Kidney epithelial cell (primary cell): ENCODE measurements at places on chromosomes 6 and 20. TPM values are rescaled to one million over a fixed set of nuclear protein-coding genes. Genes with fewer than 3 reads are reported as not detected.

- no peak for DNase-seq
These were observed 134.9 kb downstream of the GMDS start for GRCh38 chr6:2110504-2110903.

GRCh38 chr6:132365281-132365907 is 35.9 kb downstream of the MOXD1 start:
- DNase-seq = peak; percentile 16

GRCh38 chr6:83467620-83468036 is 36.8 kb upstream of the ME1 start:
- DNase-seq = no peak

- no peak for DNase-seq
These were observed 3.1 kb upstream of the CABLES2 start for GRCh38 chr20:62409931-62410745.

- no peak for DNase-seq
These were observed 123.6 kb downstream of the ATXN1 start for GRCh38 chr6:16637635-16638034.

- DNase-seq = no peak
These were observed 5.1 kb upstream of the EPB41L2 start for GRCh38 chr6:131068165-131068564.

- no peak for DNase-seq
These were observed 47.3 kb downstream of the APCDD1L start for GRCh38 chr20:58467572-58468527.

DNA sequence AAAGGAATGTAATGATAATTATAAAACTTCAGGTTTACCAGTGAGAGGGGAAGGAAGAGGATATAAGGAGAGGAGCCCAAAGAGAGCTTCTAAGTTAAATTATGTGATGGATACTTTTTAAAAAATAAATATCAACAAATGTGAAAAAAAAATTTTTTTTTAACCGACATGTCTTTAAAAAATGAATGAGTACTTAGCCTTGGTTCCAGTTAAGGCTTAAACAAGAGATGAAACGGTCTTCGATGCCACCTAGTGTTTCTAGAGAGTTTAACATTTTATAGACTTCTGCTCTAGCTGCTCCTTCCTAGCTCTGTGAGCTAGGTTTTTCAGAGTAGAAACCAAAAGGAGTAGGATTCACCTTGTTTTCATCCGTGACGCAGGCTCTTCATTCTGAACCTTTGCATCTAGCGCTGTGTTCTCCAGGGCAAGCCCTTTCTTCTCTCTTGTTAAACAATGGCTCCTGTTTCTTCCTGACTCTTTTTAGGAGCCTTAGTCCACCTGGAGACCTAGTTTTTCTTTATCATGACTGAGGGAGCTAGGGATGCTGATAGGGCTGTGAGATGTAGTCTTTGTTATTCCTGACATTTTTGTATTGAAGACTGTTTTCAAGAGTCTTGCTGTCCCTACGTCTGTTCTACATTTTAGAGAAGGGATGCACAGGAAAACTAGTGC is 42.4 kb upstream of the GNRH2 start:
- no peak for DNase-seq

- no peak for DNase-seq
These were observed 113.9 kb downstream of the ELOVL4 start for GRCh38 chr6:79833264-79833963.

- DNase-seq = no peak
These were observed 298.5 kb upstream of the TBX18 start for GRCh38 chr6:85062884-85063283.

DNA sequence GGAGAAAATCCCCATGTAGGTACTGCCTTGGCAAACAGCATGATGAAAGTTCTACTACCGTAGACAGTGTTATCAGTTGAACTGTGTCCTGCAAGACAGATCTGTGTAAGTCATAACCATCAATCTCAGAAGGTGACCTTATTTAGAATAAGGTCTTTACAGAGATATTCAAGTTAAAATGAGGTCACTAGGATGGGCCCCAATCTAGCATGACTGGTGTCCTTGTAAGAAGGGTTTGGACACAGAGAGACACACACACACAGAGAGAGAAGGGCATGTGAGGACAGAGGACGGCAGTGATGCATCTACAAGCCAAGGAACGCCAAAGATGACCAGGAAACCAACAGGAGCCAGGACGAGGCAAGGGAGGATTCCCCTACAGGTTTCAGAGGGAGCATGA is 8.8 kb downstream of the TXNDC5 start:
- DNase-seq = no peak

GRCh38 chr6:168871642-168872315 is 381.9 kb downstream of the THBS2 start:
- no peak for DNase-seq

GRCh38 chr20:44485078-44485829 is 9.6 kb downstream of the TTPAL start:
- DNase-seq = no peak

AGPAT4 gene
- 8.6 and 9.6 TPM in 2 replicates for total RNA-seq

FRS3 gene
- 2.1 and 4.0 TPM in 2 replicates for total RNA-seq

BMP6 gene
- total RNA-seq = 0.89 and 1.1 TPM in 2 replicates

ME1 gene
- total RNA-seq = 13.8 and 18.6 TPM in 2 replicates

TNFRSF6B gene
- total RNA-seq = 97.0 and 119 TPM in 2 replicates

MEP1A gene
- total RNA-seq = not detected in 2 replicates

FERMT1 gene
- total RNA-seq = 21.9 and 22.1 TPM in 2 replicates
